Activated naive CD4-positive, alpha-beta T cell (primary cell): ENCODE measurements at places on chromosomes 6 and 20.

DNA sequence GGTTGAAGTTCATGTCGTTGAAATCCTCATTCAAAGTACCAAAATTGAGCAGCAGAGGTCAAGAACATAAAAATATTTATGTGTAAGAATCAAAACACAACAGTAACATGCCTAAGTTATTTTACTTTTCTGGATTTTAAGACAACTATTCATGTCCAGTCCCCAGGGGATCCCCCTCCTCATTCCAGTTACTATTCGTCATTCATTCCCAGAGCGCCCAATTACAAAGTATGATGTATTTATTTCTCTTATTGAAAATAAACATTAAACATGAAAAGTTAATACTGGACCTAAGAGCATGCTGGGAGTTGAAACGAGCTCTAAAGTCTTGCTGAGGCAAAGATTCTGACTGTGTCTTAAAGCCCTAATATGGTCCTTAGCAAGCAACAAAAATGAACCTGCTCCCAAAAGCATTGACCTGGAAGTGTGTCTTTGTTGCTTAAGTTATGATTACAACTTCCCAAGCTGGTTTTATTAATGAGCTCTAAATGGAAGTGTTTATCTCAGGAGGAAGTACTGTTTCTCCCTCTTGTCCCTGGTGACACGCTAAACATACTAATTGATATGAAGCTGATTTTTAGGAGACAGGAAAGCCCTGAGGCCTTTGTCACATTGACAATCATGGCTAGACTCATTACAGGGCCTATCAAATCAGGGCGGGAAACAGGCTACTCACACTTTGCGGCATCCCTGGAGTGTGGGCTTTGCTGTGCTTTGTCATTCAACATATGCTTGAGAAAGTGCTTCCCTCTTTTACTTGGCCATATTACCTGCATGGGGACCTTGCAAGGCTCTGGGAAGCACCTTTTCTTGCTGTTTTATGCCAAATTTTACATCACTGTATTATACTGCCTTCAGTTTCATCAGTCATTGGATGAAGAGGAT is 192.2 kb upstream of the DTNBP1 start:
- no peak for DNase-seq

- DNase-seq: no peak
Observed at GRCh38 chr6:47762502-47762901, 19.3 kb upstream of the OPN5 start.

DNA sequence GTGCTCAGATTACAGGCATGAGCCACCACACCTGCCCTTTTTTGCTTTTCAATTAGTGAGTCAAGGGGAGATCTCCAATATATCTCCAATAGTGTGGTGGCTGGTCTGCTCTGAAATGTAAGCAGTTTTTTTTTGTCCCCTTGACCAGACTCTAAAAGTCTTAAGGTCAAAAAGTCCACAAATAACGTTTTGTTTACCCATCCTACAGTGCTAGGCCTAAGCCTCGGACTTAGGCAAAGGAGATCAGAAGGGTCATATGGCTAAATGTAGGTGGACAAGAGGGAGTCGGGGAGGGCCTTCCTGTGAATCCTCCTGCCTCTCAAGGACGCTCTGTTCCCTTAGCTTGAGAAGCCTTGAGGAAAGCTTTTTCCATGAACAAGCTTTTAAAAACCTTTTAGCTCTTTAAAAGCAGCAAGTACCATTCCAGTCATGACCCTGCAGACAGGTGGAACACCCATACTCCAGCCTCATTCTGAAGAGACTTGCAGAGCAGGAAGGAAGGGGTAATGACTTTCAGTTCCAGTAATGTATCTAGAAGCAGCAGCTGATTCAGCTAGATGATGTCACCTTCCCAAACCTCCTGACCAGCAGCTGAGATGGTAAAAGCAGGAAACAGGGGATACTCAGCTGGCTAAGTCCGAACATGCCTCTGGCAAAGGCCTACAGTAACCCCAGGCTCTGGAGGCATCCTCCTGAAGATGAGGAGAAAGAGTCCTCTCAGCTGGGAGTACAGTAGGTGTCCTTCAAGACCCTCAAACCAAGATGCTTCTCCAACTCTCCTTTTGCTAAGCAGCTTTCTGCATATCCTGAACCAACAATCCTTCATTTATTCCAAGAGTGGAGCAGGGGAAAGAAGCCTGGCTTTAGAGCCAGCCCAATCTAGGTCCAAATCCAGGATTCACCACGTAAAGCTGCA is 23.6 kb downstream of the BCL2L1 start:
- no peak for DNase-seq

DNA sequence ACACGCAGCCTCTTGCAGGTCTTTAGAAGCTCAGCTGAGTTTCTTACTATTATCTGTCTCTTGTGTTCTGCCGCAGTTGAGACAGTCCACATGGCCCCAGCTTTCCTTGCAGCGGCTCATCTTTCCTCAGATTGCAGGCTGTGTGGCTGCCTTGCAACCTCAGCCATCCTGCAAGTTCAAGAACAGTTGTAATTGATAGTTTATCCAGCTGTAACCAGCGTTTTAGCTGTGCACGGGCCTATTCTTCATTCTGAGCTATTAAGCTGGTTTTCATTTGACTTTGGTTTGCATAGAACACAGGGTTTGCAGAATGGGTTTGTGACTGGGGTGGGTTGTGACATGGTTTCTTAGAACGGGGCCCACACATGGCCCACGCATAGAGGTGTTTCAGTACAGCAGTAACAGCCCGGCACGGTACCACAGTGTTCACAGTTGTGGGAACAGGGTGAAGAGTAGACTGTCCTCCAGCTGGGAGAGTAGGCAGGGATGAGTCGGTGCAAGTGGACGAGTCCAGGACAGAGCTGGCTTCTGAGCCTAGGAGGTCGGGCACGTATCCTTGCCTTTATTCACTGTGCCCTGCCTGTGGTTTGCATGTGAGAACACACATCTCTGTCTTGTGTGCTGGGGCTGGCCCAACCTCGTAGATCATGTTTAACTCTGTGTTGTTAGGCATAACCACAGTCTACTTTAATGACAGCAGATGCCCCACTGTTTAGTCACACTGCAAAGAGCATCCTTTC is 89.2 kb downstream of the RPP40 start:
- DNase-seq: no peak

DNA sequence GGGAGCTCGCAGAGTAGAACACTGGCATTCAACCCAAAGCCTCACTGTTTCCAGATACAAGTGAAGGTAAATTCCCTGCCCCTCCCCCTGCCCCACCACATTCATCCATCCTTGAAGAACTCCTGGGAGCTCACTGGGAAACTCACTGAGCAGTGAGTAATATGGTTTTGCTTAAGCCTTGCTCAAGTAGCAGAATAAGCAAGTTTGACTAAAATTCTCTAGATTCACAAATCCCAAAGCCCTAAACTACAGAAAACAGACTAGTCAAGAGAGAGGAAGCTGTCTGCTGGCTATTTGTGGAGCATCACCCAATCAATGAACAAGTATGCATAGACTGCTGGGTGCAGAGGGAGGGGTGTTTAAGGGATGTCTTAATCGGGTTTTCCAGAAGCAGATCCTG is 82.1 kb downstream of the UNC5CL start:
- no peak for DNase-seq

DNA sequence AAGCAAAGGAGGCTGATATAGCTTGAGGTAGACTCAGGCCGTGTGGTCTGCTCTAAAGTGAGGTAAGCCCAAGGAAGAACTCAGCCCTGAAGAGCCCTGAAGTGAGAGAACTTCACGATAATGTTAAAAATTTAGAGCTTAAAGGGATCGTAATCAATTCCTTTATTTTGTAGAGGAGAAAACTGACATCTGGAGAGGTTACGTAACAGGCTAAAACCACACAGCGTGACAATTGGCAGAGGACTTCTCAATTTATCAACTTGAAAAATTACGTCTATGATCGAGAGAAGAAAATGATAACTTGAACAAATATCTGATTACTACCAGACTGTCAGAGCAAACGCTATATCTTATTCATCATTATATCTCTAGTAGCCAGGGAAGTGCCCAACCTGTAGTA is 121.8 kb upstream of the FOXO3 start:
- DNase-seq: no peak

- no peak for DNase-seq
Observed at GRCh38 chr6:45229416-45229815, 98.7 kb upstream of the RUNX2 start.

DNA sequence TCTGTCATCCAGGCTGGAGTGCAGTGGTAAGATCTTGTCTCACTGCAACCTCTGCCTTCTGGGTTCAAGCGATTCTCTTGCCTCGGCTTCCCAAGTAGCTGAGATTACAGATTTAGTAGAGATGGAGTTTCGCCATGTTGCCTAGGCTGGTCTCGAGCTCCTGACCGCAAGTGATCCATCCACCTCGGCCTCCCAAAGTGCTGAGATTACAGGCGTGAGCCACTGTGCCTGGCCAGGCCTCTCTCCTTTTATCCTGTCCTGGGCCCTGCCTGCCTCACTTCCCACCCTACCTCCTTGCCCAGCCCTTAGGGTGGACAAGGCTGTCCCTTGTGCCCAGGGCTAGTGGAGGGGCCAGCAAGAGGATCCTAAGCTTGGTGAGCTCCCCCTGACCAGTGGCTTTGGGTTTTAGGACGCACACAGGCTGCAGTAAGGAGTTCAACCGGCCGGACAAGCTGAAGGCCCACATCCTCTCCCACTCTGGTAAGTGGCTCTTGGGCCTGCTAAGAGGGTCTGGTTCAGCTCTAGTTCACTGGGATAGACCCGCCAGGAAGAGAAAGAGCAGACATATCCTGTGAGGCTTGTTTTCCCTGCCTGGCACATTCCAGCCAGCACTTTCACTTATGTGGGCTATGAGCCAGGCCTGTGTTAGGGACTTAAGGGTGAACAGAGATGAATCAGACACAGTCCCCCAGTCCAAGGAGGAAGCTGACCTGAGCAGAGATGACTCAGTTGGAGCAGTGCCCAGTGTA is 21.9 kb upstream of the CHMP4B start:
- no peak for DNase-seq

DNA sequence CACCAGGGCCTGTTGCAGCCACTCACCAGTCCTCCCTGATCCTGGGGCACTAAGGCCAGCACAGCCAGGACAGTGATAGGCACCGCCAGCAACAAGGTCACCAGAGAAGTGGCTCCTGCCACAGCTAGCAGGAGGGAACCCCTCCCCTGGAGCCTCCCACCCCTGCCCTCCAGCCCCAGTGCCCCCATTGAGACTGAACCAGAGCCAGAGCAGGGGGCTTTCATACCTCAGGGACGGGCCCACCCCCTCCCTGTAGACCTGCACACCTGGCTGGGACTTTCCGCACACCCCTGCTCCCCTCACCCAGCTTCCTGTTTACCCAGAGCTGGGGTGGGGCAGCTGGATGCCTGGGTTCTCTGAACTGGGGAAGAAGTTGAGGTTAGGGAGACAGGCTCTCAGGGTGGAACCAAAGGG is at the start of gene LTB:
Gene LTB, minus strand, starts transcription at position 195 of the 414 bp plus-strand sequence. Its CDS starts 7 bp downstream, at position 188.
- DNase-seq: no peak

GRCh38 chr6:143845033-143845432 is 1.9 kb downstream of the LTV1 start:
- no peak for DNase-seq

GRCh38 chr6:143934331-143934730 is 70.1 kb downstream of the ZC2HC1B start:
- DNase-seq: no peak

DNA sequence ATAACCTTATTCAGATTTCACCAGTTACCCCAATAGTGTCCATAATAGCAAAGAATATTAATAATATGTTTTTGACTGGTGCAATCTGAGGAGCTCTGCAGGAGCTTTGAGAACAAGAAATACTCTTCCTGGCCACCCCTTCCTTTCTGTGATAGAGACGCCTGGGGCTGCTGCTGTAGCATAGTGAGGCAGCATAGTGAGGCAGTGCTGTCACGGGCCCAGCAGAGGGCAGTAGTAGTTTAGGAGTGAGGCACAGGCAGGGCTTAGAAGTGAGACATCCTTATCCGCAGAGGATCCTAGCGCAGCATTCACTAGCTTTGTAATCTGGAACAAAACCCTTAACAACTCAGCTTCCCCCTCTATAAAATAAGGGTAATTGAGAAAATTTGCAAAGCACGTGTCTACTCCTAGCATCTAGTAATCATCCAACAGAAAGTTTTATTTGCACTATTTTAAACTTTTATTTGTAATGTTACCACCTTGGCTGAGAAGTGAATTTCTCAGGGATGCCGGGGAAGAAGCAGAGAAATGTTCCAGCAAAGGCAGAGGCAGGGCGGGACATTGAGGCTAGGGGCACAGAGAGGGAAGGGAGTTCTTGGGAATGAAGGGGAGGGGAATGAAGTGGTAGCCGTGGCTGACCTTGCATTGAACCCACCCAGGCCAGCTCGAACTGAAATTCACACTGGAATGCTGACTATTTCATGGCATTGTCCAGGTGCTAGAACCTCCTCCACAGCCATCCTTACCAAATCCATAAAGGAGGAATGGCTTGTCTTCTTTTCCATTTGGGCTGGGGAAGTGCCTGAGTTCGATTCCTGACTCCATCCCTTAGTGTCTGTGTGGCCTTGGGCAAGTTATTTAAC is 78.8 kb downstream of the CDS2 start:
- peak; percentile 25 for DNase-seq
